HFFc6 (cell line): ENCODE measurements at places on chromosomes 1 and 21. TPM values are rescaled to one million over a fixed set of nuclear protein-coding genes. Genes with fewer than 3 reads are reported as not detected.

DNA sequence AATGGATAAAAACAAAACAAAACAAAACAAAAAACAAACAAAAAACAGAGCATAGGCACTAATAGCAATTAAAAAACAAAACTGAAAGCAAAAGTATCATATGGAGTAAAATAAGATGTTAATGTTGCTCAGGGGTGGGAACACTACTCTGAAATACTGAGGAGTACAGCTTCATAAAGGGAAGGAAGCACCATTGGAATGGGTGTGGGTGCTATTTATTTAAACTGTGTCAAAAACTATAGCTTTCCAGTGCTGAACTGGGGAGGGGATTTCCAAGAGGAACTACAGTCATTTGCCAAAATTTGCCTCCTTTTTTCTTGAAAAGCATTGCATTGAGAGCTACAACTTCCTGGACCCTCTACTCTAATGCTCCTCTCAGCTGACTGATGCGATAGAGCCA is 40.0 kb downstream of the SPTA1 start:
- no peak for DNase-seq
- H3K4me1 ChIP-seq: no peaks in the 10 kb centered on the region
- H3K36me3 ChIP-seq: no peaks in the 10 kb centered on the region
- H3K27ac ChIP-seq: no peak overlapping the region
- no peak overlapping the region for H3K4me3 ChIP-seq

C1orf53 gene
- total RNA-seq: 18.6 to 22.3 TPM (median 20.8 TPM) in 3 replicates

GRCh38 chr1:216306830-216307229 is 116.4 kb downstream of the USH2A start:
- H3K27ac ChIP-seq: no peak overlapping the region
- no peak for DNase-seq
- H3K4me1 ChIP-seq: peaks cover 9% of the 10 kb centered on the region

DIO1 gene
- not detected in 3 replicates for total RNA-seq

DNA sequence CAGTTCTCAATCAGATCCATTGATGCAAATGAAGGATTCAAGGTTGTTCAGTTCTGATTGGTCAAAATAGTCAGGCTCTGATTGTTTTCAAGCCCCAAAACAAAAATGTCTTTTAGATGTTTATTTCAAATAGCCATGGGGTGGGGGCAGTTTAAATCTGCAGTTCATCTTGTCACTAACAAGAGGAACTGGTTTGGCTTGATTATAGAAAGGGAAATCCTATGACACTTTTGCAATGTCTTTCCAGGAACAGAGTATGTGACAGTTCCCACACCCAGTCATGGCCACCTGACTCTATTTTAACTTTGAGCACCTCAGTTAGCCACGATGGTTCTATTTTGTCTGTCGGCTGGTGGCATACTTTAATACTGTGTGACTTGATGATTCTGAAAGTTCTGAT is 1544.1 kb downstream of the PLA2G4A start:
- DNase-seq: no peak
- H3K4me3 ChIP-seq: no peak overlapping the region
- H3K36me3 ChIP-seq: no peaks in the 10 kb centered on the region
- H3K27ac ChIP-seq: no peak overlapping the region
- H3K4me1 ChIP-seq: no peaks in the 10 kb centered on the region

- no peaks in the 10 kb centered on the region for H3K36me3 ChIP-seq
- H3K4me1 ChIP-seq: peaks cover 38% of the 10 kb centered on the region
- H3K4me3 ChIP-seq: no peak overlapping the region
- no peak overlapping the region for H3K27ac ChIP-seq
- DNase-seq: no peak
- peaks cover 3% of the 10 kb centered on the region for H3K27me3 ChIP-seq
Observed at GRCh38 chr1:41708332-41708731, 210.4 kb downstream of the HIVEP3 start.

TNFRSF1B gene
- total RNA-seq: 0.25 to 0.60 TPM (median 0.43 TPM) in 3 replicates

- H3K27ac ChIP-seq: no peak overlapping the region
- H3K4me1 ChIP-seq: peaks cover 13% of the 10 kb centered on the region; the same call in 1 of the 2 replicates
- peaks cover 5% of the 10 kb centered on the region; the same call in 1 of the 2 replicates for H3K36me3 ChIP-seq
- no peak for DNase-seq
Observed at GRCh38 chr1:28170001-28170596, 6.4 kb downstream of the PTAFR start.

CFHR2 gene
- not detected in 3 replicates for total RNA-seq

GRCh38 chr1:89304572-89305230 is 32.0 kb upstream of the GBP5 start:
- no peak overlapping the region for H3K27ac ChIP-seq
- H3K27me3 ChIP-seq: no peaks in the 10 kb centered on the region
- no peak overlapping the region for H3K4me3 ChIP-seq
- H3K4me1 ChIP-seq: no peaks in the 10 kb centered on the region
- no peaks in the 10 kb centered on the region for H3K36me3 ChIP-seq
- DNase-seq: no peak

- H3K27me3 ChIP-seq: no peaks in the 10 kb centered on the region; the same call in 1 of the 2 replicates
- DNase-seq: no peak
- no peak overlapping the region for H3K27ac ChIP-seq
- H3K36me3 ChIP-seq: 0 out of 2 replicates have a peak, but pooled peaks cover 19% of the 10 kb centered on the region
- H3K4me3 ChIP-seq: no peak overlapping the region
Observed at GRCh38 chr1:66671455-66671854, 80.8 kb upstream of the DYNLT5 start.

DNA sequence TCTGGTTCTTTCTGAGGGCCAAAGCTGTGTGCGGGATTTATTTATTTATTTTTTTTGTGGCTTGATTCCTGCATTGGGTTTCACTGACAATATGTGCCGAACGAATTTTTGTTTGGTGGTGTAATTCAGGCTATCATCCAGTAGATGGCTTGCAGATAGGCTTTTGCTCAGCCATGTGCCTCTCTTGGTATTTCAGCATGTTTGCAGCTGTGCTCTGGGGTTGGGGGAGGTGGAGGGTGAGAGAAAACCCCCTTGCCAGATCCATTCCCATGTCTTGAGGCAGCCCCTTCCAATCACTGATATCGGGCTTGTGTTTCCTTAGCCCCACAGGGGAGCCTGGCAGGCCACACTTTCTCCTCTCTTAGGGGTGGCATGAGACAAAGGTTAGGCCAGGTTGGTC is 302.4 kb downstream of the PTGER3 start:
- peaks cover 14% of the 10 kb centered on the region for H3K36me3 ChIP-seq
- H3K27ac ChIP-seq: no peak overlapping the region
- no peak overlapping the region for H3K4me3 ChIP-seq
- no peaks in the 10 kb centered on the region for H3K4me1 ChIP-seq
- H3K27me3 ChIP-seq: no peaks in the 10 kb centered on the region
- peak; percentile 6 for DNase-seq

DMBX1 gene
- total RNA-seq: not detected in 3 replicates

DNA sequence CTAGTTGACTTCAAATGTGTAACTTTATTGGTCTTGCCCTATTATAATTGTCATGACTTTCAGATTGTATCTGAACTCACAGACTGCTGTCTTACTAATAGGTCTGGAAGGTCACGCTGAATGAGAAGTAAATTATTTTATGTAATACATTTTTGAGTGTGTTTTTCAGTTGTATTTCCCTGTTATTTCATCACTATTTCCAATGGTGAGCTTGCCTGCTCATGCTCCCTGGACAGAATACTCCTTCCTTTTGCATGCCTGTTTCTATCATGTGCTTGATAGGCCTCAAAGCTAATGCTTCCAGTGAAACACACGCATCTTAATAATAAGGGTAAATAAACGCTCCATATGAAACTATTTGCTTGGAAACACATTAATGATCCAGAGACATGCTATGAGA is 7.3 kb downstream of the RGS4 start:
- 0 out of 2 replicates have a peak overlapping the region, but pooled peaks have one; percentile 5 for H3K27ac ChIP-seq
- H3K36me3 ChIP-seq: peaks cover 49% of the 10 kb centered on the region
- peaks cover 48% of the 10 kb centered on the region for H3K4me1 ChIP-seq

TACSTD2 gene
- total RNA-seq: 0.63 to 12.6 TPM (median 0.95 TPM) in 3 replicates

GRCh38 chr1:23592209-23592892 is 33.0 kb upstream of the ID3 start:
- peaks cover 1% of the 10 kb centered on the region for H3K27me3 ChIP-seq
- H3K4me1 ChIP-seq: peaks cover 62% of the 10 kb centered on the region
- DNase-seq: no peak
- H3K4me3 ChIP-seq: no peak overlapping the region
- H3K36me3 ChIP-seq: no peaks in the 10 kb centered on the region; the same call in 1 of the 2 replicates

- no peaks in the 10 kb centered on the region for H3K27me3 ChIP-seq
- no peak overlapping the region for H3K27ac ChIP-seq
- H3K4me1 ChIP-seq: no peaks in the 10 kb centered on the region
- no peak overlapping the region for H3K4me3 ChIP-seq
- H3K36me3 ChIP-seq: no peaks in the 10 kb centered on the region
Observed at GRCh38 chr1:233790662-233791371, 113.7 kb upstream of the SLC35F3 start.

OVAAL gene
- not detected in 3 replicates for total RNA-seq

CIART gene
- total RNA-seq: 5.8 to 8.9 TPM (median 6.8 TPM) in 3 replicates

- H3K36me3 ChIP-seq: no peaks in the 10 kb centered on the region
- DNase-seq: no peak
- no peak overlapping the region for H3K27ac ChIP-seq
- no peaks in the 10 kb centered on the region for H3K4me1 ChIP-seq
- H3K27me3 ChIP-seq: no peaks in the 10 kb centered on the region
Observed at GRCh38 chr1:86271046-86271445, 114.5 kb upstream of the COL24A1 start.

DNA sequence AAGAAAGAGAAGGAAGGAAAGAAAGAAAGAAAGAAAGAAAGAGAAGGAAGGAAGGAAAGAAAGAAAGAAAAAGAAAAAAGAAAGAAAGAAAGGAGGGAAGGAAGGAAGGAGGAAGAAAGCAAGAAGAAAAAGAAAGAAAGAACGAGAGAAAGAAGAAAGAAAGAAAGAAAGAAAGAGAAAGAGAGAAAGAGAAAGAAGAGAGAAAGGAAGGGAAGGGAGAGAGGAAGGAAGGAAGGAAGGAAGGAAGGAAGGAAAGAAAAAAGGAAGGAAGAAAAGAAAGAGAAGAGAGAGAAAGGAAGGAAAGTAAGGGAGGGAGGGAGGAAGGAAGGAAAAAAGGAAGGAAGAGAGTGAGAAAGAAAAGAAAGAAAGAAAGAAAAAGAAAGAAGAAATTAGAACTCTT is 95.4 kb upstream of the ZNF281 start:
- peaks cover 26% of the 10 kb centered on the region for H3K4me1 ChIP-seq
- H3K27ac ChIP-seq: no peak overlapping the region

ATP6V1G3 gene
- total RNA-seq: 0.85 and 0.89 TPM in 2 replicates

- peak; percentile 67 for DNase-seq
- H3K36me3 ChIP-seq: no peaks in the 10 kb centered on the region
- peaks cover 13% of the 10 kb centered on the region for H3K27me3 ChIP-seq
- H3K4me3 ChIP-seq: peak overlapping the region; percentile 70
Observed at GRCh38 chr1:2533365-2533764, 3.3 kb upstream of the HES5 start.

DNA sequence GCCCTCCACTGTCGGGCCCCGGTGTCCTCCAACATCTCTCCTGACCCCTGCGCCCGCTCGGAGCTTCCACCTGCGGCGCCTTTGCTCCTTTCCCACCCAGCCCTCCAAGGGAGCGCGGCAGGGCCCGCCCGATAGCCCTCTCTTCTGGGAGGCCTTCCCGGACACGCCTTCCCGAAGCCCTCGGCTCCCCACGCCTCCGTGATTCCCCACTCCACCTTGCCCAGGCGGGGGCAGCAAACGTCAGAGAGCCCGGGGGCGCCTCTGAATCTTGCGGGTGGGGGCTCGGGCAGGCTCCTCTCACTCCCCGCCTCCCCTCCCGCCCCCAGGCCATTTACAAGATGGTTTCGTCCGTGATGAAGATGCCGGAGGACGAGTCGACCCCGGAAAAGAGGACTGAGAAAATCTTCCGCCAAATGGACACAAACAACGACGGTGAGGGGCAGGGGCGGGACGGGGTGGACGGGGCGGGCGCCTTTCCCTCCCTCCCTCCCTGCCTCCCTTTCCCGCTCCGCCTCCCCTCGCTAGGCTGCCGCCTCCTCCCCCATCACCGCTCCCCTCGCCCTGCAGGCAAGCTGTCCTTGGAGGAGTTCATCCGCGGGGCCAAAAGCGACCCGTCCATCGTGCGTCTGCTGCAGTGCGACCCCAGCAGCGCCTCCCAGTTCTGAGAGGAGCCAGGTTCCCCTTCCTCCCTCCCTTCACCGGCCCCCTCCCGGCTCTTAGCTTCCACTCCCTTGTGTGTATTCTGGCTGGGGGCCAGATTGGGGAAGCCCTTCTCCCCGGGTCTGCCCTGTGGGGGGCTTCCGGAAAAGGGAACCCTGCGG is 7.1 kb downstream of the HPCA start:
- no peak for DNase-seq
- peaks cover 4% of the 10 kb centered on the region; the same call in 1 of the 2 replicates for H3K36me3 ChIP-seq
- H3K4me1 ChIP-seq: peaks cover 20% of the 10 kb centered on the region
- H3K27ac ChIP-seq: no peak overlapping the region
- peak overlapping the region; percentile 57; the same call in 1 of the 2 replicates for H3K4me3 ChIP-seq

- H3K4me1 ChIP-seq: peaks cover 6% of the 10 kb centered on the region
- no peaks in the 10 kb centered on the region for H3K36me3 ChIP-seq
- no peak overlapping the region for H3K4me3 ChIP-seq
- peaks cover 13% of the 10 kb centered on the region for H3K27me3 ChIP-seq
- no peak for DNase-seq
- H3K27ac ChIP-seq: no peak overlapping the region
Observed at GRCh38 chr1:230026572-230026971, 40.5 kb upstream of the GALNT2 start.

GON4L gene
- total RNA-seq: 28.0 to 31.3 TPM (median 29.7 TPM) in 3 replicates

GRCh38 chr1:209387969-209388329 is 195.6 kb upstream of the CAMK1G start:
- peak overlapping the region; percentile 45 for H3K4me3 ChIP-seq
- H3K27me3 ChIP-seq: 0 out of 2 replicates have a peak, but pooled peaks cover 1% of the 10 kb centered on the region
- H3K36me3 ChIP-seq: no peaks in the 10 kb centered on the region; the same call in 1 of the 2 replicates
- H3K4me1 ChIP-seq: peaks cover 89% of the 10 kb centered on the region
- DNase-seq: peak; percentile 53

DNA sequence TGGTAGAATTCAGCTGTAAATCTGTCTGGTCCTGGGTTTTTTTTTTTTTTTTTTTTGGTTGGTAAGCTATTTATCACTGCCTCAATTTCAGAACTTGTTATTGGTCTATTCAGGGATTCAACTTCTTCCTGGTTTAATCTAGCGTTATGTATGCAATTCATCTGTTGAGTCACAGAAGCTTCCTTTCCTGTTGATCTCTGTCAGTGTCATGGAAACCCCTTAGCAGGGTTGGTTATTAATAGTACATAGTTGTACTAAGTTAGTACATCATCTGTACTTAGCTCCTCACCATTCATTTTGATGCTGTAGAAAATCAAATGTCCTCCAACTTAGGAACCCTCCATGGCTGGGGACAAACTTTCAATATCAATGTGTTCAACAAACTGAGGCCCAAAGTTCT is 51.0 kb upstream of the BARHL2 start:
- peaks cover 3% of the 10 kb centered on the region; the same call in 1 of the 2 replicates for H3K27me3 ChIP-seq
- no peaks in the 10 kb centered on the region for H3K4me1 ChIP-seq
- no peaks in the 10 kb centered on the region for H3K36me3 ChIP-seq
- no peak overlapping the region for H3K27ac ChIP-seq
- DNase-seq: no peak
- H3K4me3 ChIP-seq: no peak overlapping the region

DNA sequence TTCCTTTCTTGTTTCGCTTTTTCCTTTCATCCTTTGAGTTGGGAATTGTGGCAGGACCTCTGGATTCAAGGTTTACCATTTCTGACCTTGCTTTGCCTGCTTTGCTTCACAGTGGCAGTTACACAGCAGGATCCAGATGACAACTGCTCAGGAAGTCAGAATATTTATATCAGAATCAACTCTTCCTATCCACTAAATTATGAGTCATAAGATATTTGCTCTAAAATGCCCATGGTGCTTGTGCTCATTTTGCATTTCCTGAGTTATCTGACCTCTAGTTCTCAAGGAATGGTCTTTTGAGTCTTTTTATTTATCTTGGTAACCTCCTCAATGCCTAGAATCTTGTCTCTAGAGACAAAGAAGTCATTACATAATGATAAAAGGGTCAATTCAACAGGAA is 290.8 kb downstream of the LRRC7 start:
- H3K27ac ChIP-seq: no peak overlapping the region
- H3K4me3 ChIP-seq: no peak overlapping the region
- peaks cover 1% of the 10 kb centered on the region; the same call in 1 of the 2 replicates for H3K27me3 ChIP-seq
- no peaks in the 10 kb centered on the region for H3K36me3 ChIP-seq
- no peak for DNase-seq

PDE4B gene
- 36.0 to 53.7 TPM (median 42.3 TPM) in 3 replicates for total RNA-seq
